ENCODE measurements at places on chromosomes 3 and 15. TPM values are rescaled to one million over a fixed set of nuclear protein-coding genes. Genes with fewer than 3 reads are reported as not detected.

DNA sequence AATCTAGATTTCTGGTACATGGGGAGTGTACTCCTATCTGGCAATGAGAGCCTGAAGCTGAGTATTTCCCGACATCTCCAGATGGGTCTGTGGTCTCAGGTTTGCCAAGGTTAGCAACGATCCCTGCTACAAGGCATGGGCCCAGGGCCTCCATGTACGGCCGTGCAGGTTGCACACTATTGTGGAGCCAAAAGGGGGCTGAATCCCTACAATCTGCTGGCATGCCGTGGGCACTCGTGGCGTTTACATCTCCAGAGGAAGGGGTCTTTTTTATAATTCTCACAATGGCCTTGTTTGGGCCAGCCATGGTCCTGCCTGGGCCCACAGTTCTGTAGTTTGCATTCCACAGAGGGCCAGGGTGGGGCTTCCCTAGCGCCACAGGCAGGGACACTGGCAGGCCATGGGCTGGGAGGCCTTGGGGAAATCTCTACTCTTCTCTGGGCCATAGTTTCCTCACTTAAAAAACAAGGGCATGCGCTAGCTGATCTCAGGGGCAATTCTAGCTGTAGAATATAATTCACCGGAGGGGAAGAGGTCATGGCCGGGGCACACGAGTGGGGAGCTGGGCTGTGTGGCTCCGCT is 68.9 kb upstream of the TLE3 start:
- no peak for DNase-seq

DNA sequence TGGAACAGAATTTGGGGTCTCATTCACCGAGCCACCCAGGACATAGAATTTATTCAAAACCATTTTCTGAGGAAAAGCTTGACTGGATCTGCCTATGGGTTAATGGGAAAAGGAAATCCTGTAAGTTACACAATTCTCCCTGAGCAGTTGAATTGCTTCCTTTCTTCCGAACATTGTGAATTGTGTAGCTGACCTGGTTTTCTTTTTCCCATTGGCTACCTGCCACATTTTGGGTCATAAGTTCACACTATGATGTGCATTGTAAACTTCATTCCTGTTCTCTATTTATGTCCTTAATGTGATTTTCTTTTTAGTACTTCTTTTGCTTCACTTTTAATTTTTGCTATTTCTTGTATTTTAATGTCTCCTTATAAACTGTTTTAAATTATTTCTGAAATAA is 386.0 kb upstream of the LRRC3B start:
- DNase-seq, result no peak

DNA sequence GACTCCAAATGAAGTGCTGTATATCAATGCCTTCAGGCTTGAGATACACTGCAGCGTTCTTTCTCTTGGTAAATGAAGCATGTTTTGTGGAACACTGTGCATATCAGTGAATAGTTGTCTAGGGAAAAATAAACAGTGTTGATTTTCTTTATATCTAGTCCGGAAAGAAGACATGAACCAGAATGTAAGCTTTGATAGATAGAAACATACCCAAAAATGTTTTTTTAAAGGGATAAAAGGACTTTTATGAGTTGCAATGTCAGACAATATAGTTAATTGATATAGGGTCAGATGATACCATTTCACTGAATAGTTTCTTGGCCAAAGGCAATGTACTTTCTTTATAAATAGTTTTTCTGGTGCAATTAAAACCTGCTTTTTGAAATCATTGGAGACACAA is 1037.8 kb downstream of the OTOL1 start:
- DNase-seq, result no peak

MAGI1 gene
- total RNA-seq, result 15.6 TPM

GRCh38 chr15:71133747-71134472 is 18.6 kb downstream of the THSD4 start:
- no peak for DNase-seq

DNA sequence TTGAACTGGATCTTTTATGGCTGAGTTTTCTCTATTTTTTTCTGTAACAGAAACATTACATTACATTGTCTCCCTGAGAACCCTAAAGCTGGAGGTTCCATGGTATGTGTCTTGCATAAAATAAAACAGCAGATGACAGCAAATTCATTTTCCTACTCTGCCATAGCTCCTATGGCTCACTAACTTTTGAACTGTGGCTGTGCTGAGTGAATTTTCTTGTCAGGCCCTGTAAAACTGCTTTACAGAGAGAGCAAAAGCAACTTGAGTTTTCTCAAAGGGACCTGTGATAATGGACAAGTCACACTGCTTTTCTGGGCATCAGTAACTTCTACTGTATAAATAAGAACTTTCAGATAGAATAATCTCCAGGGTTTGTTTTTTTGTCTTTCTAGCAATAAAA is 129.9 kb upstream of the TSC22D2 start:
- no peak for DNase-seq
